Fibroblast of the aortic adventitia (primary cell): ENCODE measurements at places on chromosomes 12 and 14. TPM values are rescaled to one million over a fixed set of nuclear protein-coding genes. Genes with fewer than 3 reads are reported as not detected.
A peak's percentile ranks its signal among the peaks of the same experiment; 100 is the strongest.

- DNase-seq = no peak
These were observed 23.2 kb downstream of the MOAP1 start for GRCh38 chr14:93161411-93161940.

Gene AQP6
- 0.09 TPM in 1 of 2 replicates, not detected in the other for total RNA-seq

- DNase-seq = no peak
These were observed 14.0 kb downstream of the CPM start for GRCh38 chr12:68918960-68919359.

GRCh38 chr14:100103250-100104005 lies 38.2 kb downstream of the EVL start:
- peak; percentile 71 for DNase-seq

DNA sequence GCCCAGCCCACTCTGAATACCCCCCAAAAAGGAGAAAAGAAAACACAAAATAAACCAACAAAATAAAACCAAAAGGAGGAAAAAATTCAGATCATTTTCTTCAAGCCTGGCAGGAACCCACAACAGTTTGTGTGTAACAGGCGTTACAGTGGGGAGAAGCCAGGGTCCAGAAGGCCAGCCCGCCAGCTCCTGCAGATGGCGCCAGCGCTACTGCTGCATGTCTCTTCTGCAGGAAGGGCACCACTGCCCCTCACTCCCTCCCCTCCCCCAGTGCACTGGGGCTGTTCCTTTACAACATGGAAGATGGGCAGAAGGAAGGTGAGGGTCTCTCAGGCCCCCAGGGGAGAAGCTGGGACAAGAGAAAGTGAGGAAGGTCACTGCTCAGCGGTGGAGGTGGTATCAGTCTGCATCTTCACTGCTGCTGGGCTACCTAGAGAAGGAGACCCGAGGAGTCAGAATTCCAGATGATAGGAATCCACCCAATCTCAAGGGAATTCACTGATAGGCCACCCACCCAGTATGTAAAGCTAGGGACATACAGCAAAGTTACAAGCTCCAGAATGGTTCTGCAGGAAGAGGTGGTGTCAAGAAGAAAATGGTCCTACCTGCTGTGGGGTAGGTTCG lies 2.3 kb upstream of the NOP2 start:
- peak; percentile 27 for DNase-seq

DNA sequence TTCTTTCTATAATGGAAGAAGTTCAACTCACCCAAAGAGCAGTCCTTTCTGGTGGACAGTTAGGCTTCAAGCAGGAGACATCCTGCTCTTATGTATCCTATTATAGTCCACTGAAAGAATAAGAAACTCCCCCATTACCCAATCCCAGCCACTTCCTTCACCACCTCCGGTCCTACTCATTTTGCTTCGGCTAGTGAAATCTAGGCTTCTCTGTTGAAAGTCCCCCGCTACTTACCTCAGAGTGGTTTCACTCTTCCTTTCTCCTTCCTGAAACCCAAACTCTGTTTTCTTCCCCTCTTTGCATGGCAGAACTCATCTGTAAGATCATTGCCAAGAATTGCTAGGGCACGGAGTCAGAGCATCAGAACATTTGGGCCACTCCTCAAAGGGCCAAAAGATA lies at the start of gene GPR84:
GPR84 (minus strand) TSS at position 74 of the 400 bp plus-strand sequence. CDS start 635 bp downstream, outside the sequence.
- DNase-seq = no peak

DNA sequence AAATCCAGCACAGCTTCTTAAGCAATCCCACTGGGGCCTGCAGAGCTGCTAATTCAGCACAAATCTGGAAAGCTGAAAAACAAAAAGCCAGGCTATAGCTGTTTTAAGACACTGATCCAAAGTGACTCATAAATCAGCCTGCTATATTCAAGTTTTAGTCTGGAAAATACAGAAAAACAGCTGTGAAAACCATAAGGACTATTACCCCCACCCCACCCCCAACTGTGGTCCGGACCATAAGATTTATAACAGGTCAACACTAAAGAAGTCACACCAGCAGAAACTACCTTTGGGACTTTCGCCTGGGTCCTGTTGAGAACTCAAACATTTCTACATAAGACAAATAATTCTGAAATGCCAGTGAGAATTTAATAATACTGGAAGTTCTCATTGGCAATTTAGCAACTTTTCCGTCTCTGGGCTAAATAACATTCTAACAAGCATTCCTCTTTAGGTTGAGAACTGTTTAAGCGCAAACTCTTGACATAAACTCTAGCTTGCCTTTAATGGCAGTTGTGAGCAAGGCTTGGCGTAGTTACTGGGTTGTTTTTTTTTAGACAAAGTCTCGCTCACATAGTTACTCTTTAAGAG lies 3.3 kb downstream of the LRIG3 start:
- peak; percentile 77 for DNase-seq

GRCh38 chr12:109261087-109261486 lies 48.0 kb downstream of the FOXN4 start:
- DNase-seq = no peak

DNA sequence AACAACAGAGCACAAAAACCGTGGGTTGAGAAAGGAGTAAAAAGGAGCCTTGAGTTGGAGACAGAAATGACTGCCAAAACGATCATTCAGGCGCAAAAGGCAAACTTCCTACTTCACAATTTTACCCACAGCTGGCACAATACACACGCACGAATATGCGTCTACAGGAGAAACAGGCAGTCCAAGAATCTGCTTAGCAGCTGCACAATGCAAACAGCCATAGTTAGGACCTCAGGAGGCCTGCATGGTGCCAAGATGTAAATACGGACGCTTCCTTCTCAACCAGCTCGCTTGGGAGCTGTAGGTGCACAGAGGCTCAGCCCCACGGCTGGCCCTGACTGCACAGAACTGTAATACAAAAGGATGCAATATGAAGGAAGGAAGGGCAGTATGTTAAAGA lies 250.1 kb upstream of the CAND1 start:
- DNase-seq = no peak

DNA sequence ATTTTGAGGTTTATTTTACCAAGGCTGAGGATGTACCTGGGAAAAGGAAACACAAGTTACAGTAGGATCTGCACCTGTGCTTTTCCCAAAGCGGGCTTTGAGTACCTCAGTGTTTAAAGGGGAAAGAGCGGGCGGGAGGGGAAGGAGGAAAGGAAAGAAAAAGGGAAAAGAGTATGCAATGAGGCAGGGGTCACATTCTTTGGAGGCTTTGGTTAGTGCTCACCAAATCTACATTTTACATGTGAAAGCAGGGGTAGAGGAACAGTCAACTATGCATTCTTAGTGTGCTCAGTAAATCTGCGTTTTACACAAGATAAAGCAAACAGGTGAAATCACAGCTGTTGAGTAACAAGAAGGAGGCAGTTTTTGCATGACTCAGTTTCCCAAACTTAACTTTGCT lies 242.2 kb downstream of the TMEM132C start:
- DNase-seq = no peak

DNA sequence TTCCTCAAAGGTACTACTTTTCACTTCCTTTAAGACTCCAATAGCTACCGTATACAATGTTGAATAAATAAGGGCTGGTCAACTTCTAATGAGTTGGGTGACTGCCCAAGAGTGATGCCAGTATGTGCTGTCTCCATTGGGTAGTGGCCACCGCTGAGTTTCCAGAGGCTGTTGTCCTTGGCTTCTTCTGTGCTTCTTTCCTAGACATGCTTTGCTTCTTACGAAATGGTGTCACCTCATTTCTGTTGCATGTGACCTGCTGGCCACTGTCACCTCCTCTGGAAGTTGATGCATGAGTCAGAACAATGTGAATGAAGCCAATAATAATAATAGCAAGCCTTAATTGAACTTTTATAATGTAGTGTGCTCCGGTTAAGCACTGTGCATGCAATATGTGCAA lies 7.5 kb upstream of the NID2 start:
- DNase-seq = peak; percentile 78

DNA sequence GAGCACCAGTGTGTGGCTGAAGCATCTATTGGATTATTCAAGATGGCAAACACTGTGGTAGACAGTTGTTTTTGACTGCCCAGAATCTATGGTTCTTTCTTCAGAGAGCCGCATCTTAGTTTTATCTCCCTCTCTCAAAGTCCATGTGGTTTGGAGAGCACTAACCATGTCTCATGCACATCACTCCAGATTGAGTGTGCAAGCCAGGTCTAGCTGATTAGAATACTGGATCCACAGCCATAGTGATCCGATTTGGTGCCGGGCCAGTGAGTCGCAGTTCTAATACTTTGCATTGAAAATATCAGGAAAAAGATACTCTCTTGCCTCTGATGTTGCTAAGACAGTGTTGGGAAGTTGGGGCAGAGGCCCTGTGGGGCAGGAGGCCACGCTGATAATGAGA lies 4.6 kb upstream of the SBNO1 start:
- no peak for DNase-seq

DNA sequence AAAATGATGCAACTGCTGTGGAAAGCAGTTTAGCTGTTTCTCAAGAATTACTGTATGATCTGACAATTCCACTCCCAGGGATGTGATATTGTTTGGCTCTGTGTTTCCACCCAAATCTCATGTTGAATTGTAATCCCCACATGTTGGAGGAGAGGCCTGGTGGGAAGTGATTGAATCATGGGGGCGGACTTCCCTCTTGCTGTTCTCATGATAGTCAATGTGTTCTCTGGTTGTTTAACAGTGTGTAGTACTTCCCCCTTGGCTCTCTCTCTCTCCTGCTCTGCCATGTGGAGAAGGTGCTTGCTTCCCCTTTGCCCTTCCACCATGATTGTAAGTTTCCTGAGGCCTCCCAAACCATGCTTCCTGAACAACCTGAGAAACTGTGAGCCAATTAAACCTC lies 93.4 kb upstream of the CPM start:
- DNase-seq = peak; percentile 6

DNA sequence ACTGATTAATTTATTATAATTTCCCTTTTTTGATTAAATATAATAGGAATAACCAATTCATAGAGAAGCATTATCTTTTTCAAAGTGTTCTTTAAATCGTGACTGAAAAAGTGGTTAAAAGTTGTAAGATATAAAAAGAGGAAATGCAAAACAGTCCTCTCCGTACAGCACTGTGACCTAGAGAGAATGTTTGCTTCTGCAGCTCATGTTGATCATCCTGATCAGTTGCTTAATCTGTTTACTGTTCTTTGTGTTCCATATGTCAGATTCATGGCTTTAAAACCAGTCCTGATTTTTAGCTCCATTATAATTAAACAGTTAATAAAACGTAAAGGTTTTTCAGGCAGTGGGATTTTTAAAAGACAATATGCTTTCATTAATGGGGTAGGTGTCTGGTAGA lies 4.7 kb downstream of the TTC8 start:
- DNase-seq = no peak

Gene DDX55
- 23.2 and 27.6 TPM in 2 replicates for total RNA-seq

DNA sequence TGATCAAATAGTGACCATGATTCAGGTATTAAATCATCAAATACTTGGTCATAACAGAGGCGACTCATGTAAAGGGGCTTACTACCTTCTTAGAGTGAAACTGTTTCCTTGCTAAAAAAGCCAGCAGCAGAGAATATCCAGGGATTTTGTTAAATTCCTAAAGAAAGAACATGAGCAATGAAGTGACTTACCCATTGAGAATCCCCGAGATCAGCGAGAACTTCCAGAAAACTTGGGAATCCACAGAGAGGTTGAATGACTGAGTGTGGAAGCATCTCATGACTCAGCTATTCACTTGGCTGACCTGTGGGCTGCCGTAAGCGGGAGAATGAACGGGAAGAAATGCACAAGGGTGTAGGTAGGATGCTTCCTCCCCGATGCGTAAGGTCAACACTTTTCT lies 85.3 kb upstream of the KCNA1 start:
- DNase-seq = peak; percentile 56

DNA sequence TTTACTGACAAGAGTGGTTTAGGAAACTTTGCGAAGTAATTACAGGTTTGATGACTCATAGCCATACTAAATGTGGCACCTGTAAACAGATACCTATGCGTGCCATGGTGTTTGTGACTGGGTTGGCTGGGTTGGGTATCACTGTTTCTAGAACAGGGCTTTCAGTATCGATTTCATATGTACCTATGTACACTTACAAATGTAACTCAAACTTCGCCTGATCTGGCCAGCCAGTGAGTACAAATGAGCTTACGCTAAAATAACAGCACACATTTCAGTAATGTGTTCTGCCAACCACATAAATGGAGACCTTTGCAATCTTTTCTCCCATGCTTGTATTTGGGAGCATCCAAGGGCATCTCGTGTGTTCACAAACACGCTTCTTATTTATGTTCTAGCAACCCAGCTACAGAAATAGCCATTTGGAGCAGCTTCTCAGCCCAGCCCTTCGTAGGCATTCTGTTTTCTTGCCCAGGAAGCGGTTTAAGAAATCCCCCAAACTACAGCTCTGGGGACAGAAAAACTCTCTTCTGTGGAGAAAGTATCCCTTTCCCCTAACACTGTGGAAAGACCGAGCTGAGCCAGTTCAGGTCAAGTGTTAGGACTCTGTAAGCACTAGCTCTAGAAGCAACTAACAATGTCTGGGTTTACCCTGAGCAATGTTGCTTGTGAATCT lies 42.3 kb upstream of the MDM1 start:
- DNase-seq = no peak

DNA sequence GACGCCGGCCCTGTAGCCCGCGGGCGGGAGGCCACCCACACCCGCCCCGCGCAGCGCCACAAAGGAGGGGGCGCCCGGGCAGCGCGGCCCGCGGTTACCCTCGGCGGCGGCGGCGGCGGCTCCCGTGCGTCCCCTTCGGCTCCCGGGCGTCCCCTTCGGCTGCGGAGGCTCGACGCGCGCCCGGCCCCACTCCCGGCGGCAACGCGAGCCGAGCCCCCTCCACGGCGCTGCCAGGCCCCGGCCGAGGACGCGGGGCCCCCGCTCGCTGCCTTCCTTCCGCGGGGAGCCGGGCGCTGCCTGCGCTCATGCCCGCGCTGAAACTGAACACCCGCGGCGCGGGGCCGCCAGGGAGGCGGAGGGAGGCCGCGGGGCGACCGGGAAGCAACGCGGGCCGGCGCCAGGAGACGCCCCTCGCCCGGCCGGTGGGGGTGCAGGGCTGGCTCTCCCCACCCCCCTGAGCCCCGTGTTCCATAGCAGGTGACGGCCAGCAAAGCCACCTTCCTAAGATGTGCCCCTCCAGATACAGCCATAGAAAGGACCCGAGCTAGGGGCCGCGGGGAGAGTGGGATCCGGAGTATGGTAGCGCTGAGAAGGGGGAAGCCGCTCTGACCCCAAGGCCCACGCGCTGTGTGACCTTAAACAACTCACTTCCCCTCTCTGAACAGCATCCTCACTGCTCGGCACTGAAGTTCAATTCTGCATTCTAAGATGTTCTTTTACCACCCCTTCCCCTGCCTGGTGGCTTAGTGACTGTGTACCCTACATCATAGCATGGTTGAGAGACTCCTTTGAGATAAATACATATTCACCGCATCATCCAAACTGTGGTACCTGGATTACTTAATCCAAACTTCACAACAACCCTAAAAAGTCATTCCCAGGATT lies 42.8 kb downstream of the KDM2B start:
- no peak for DNase-seq

GRCh38 chr14:74618078-74618952 lies 6.3 kb upstream of the LTBP2 start:
- peak; percentile 58 for DNase-seq

GRCh38 chr12:131381716-131382430 lies 329.0 kb upstream of the SFSWAP start:
- DNase-seq = no peak

Gene HPD
- 1.1 and 1.8 TPM in 2 replicates for total RNA-seq

- no peak for DNase-seq
These were observed 1.3 kb upstream of the TBC1D15 start for GRCh38 chr12:71838231-71838630.
